NCI-H1048 (cell line): ENCODE measurements at places on chromosomes 11 and 22.

DNA sequence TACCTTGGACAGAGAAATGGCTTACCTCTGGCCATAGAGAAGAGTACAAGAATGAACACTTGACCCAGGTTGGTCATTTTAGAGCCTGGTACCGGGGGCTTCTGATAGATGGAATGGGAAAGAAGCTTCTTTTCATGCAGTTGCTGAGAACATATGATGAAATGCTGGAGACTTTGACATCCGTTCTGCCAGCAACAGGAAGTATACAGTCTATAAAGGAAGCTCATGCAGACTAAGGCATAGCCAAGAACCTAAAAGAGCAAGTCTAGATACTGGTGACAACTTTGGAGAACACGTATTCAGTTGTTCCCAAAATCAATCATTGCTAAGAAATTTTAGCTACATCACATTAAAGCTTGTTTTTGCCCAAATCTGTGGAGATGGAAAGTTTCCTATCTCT lies 894.6 kb downstream of the METTL15 start:
- no peak for DNase-seq

DNA sequence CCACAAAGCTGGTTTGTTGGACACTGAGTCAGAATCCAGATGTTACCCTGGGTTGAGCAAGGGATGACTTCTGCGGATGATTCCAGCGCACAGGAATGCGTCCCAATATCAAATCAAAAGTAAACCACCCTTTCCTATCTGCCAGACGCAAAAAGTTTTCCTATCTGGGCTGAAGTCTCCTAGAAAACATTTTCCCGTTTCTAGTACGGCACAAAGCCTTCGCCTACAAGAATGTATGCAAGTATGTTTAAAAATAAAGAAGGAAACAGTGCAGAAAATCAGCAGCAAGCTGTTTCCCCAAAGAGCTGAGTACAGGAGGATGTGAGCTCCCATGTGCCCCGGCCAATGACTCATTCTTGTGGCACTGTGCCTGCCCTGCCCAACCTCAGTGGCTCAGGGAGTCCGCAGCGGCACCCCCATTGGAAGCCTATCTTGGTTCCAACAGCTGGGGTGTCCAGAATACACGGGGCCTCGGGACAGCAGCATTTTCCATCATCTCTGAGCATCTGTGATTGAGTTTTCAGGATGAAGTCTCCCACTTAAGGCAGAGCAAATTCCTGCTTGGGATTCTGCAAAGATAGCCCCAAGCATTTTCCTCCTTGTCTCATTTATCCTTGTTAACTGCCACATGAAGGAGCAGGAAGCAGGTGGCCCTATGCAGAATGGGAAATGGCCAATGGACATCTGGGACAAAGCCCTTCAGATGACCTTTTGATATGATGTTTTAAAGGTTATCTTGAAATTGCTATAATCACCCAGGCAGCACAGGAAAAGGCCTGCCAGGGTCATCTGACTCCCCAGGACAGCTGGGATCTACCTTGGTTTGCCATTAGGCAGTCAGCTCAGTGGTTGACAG lies 17.5 kb downstream of the KCNJ5 start:
- no peak for DNase-seq

DNA sequence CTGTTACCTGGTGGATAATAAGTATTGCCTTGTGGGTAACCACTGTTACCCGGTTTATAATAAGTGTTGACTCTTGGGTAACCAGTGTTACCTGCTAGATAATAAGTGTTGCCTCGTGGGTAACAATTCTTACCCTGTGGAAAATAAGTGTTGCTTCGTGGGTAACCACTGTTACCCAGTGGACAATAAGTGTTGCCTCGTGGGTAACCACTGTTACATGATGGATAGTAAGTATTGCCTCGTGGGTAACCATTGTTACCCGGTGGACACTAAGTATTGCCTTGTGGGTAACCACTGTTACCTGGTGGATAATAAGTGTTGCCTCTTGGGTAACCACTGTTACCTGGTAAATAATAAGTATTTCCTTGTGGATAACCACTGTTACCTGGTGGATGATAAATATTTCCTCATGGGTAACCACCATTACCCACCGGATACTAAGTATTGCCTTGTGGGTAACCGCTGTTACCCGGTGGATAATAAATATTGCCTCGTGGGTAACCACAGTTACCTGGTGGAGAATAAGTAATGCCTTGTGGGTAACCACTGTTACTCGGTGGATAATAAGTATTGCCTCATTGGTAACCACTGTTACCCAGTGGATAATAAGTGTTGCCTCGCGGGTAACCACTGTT lies 8.7 kb upstream of the NXPE4 start:
- DNase-seq, result no peak

GRCh38 chr11:103768816-103769215 lies 267.6 kb upstream of the DDI1 start:
- no peak for DNase-seq

DNA sequence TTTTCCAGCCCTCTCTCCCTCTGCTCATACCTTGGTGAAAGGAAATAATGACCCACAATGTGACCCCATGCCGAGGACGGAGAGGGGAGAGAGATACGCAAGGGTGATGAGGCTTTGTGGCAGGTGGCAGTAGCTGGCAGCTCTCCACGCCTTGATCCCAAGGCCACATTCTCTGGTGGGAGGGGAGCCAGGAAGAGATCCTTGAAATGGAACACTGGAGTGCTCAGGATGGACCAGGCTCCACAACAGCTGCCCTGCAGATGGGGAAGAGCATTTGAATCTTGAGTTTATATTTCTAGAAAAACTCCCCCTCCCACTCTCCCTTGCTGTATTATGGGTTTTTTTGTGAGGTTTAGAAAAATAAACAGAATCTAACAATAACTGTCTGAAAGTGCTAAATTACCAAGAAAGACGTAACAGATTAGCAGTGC lies 61.6 kb upstream of the CDON start:
- DNase-seq, result no peak

DNA sequence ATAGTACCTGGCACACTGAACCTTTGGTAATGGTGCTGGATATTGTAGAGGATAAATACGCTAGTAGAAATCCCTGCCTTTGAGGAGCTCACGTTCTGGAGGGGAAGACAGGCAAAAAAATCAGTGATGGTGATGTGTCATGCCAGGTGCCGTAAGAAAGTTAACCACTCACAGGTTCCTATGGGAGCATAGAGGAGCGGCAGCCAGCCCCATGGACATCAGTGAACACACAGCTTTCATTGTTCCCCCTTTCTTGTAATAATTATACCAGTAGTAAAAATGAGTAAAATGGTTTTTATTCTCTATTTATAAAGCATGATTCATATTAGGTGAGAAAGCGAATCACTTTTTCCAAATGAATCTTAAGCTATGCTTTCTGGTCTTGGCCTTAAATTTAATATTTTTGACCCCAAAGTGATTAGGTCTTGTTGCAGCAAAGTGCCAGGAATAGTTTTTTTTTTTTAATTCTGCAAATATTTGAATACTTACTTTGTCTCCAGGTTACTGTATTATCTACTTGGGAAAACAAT lies 57.9 kb downstream of the UVRAG start:
- DNase-seq, result no peak

DNA sequence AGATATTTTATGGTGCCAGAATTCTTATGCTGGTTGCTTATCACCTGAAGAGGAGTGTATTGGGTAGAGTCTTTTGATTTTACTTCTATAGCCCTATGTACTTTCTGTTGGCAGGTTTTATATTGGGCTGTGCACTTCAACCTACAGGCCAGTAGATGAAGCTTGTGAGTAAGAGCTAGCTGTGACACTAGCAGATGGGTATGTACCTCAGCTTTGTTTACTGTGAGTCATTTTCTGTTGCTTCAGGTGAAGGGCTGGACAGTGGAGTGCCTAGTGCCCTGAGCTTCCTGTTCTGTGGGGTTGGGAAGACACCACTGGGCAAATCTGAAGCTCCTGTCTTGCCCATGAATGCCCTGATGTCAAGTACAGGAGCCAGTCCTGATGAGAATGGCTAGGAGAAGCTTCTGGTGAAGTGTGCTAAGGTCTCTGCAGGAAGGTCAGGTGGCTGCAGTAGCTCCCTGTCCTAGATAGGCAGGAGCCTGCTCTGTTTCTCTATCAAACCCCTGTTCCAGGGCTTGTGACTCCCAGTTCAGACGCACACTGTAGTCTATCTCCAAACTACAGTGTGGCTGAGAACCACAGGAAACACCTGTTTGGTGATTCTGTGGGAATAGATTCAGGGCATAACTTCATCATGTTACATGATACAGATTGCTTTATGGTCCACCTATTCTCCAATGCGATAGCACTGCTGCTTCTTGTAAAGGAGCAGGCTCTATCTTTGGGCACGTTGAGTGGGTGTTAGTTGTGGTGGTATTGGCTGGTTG lies 755.7 kb downstream of the KCNA4 start:
- DNase-seq, result no peak

DNA sequence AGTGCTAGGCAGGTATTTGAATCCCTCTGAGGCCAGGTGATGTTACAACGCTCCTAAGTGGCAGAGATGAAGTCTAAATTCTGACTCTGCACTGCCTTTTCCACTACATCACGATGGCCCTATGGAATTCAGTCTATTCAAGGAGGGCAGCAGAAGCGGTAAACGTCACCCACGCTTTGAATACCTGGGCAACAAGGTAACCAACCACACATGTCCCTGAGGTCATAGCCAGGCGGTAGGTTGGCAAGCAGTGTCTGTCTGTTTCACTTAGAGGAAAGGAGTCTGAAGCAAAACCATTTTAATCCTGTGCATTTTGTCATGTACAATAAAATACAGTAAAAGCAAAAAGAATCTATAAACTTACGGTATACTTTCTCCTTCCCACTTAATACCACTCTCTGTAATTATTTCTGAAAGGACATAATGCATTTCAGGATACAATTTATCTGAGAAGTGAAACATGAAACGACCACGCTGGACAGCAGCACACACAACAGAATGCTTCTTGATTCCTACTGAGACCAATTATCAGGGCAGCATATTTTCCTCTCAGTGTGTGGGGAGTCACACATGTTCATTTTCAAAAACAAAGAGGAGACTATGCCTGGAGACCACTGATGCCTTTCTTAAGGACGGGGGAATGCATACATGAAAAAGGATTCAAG lies 51.3 kb downstream of the PRDM10 start:
- no peak for DNase-seq
